ENCODE measurements at places on chromosomes 7 and 10. TPM values are rescaled to one million over a fixed set of nuclear protein-coding genes. Genes with fewer than 3 reads are reported as not detected.

Gene PCLO
- 29.4 TPM for total RNA-seq

Gene TMEM225B
- 62.1 TPM for total RNA-seq

Gene PRR15
- total RNA-seq = 0.71 TPM

Gene TEX36
- total RNA-seq = 14.9 TPM

Gene HOGA1
- total RNA-seq = 0.25 TPM

Gene OGDHL
- 16.6 TPM for total RNA-seq

Gene BUD31
- 123 TPM for total RNA-seq

Gene SKIDA1
- 6.9 TPM for total RNA-seq

Gene ITPRID1
- 1.6 TPM for total RNA-seq

Gene VIM
- 1,483 TPM for total RNA-seq

Gene GNGT1
- total RNA-seq = not detected

Gene ZNF655
- 149 TPM for total RNA-seq

Gene HELLS
- total RNA-seq = 72.8 TPM

Gene INMT
- total RNA-seq = 41.2 TPM

Gene TUBB8
- 2.0 TPM for total RNA-seq

Gene FFAR4
- total RNA-seq = 0.55 TPM

Gene AP1S1
- 54.8 TPM for total RNA-seq

Gene LBX1
- total RNA-seq = not detected

Gene ZNF775
- 14.1 TPM for total RNA-seq

Gene ENO4
- 1.8 TPM for total RNA-seq

All from testis (tissue), 5 donors.